ENCODE measurements at places on chromosomes 5 and 9.

- DNase-seq: no peak
Measured at GRCh38 chr5:95327211-95327610, 42.3 kb upstream of the MCTP1 start.

DNA sequence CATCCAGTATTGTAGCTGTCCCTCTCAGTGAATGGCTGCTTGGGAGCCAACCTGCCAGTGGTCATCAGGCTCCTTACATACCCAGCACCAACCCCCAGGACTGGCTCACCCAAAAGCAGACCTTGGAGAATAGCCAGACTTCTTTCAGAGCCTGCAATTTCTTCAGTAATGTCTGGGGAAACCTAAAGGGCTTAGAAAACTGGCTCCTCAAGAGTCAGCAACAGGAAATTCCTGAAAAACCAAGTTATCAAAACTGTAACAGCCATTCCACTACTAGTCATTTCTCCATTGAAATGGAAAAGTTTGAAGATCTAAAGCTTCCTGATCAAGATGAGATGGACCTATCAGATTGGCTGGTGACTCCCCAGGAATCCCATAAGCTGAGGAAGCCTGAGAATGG, 12.3 kb upstream of the STING1 start:
- no peak for DNase-seq

- DNase-seq: no peak
Measured at GRCh38 chr5:5342784-5343183, 79.7 kb upstream of the ICE1 start.

DNA sequence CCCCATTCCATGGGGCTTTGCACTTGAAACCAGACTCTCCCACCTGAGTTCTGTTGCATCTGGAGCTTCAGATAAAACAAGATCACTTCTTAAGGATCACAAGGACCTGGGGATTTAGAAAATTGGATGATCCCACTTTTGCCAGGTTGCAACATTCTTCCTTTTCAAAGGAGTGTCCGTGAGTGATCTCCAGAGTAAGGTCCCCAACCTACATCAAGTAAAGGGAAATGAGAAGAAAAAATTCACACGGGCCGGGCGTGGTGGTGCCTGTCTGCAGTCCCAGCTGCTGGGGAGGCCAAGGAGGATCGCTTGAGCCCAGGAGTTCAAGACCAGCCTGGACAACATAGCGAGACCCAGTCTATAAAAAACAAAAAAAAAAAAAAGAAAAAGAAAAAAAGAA, 41.2 kb upstream of the COL5A1 start:
- DNase-seq: peak; percentile 3

DNA sequence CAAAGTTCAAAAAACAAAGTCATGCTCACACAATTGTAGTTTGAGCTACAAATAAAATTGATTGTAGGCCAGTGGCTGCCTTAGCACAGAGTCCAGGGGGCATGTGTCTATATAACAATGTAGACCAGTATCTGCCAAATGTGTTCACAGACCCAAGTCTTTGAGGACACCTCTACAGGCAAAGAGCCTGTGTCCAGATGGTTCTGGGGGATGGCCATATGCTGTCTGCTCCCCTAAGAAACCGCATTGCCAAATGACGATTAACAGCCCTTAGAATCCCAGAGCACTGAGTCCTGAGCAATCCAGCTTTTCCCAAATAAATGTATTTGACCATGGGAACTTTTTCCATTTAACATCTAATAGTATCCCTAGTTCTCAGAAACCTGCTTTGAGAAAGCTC, 169.6 kb downstream of the ADCY2 start:
- DNase-seq: no peak

- no peak for DNase-seq
Measured at GRCh38 chr9:107751567-107752210, 262.1 kb upstream of the KLF4 start.

- no peak for DNase-seq
Measured at GRCh38 chr5:169424670-169425378, 123.9 kb upstream of the SLIT3 start.

GRCh38 chr5:157370967-157371366, 89.0 kb upstream of the NIPAL4 start:
- no peak for DNase-seq

DNA sequence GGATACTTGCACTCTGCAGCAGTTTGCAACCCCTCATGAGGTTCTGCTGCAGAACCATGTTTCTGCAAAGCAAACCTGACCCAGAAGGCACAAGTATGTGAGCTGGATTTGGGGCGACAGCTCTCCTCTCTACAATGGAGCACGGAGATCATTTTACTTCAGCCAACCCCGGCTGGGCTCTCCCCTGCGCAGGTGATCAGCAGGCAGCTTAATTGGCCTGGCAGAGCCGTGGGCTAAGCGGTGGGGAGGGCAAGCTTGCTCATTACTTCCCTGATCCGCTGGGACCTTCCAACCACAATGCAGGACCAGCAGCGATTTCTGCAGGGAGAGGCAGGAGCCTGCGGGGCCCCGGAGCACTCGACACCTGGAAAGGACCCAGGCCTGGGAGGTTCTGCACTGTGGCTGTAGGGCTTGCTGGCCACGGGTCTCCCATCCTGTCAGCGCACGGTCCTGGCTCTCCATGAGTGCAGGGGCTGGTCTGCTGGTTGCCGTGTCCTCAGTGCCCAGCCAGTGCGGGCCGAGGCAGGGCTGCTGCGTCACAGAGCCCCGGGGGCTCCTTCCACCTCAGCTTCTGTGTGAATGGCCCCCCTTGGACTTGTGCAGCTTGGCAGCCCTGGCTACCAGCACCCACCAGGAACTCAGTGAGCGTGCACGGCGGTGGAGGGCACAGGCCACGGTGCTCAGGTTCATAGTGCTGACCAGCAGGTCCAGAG, 51.8 kb upstream of the RAPGEF1 start:
- no peak for DNase-seq

GRCh38 chr5:17317473-17317872, 100.0 kb downstream of the BASP1 start:
- no peak for DNase-seq

GRCh38 chr9:129336130-129336528, 158.1 kb upstream of the IER5L start:
- no peak for DNase-seq

GRCh38 chr5:72587661-72588308, 80.6 kb upstream of the ZNF366 start:
- peak; percentile 26 for DNase-seq

DNA sequence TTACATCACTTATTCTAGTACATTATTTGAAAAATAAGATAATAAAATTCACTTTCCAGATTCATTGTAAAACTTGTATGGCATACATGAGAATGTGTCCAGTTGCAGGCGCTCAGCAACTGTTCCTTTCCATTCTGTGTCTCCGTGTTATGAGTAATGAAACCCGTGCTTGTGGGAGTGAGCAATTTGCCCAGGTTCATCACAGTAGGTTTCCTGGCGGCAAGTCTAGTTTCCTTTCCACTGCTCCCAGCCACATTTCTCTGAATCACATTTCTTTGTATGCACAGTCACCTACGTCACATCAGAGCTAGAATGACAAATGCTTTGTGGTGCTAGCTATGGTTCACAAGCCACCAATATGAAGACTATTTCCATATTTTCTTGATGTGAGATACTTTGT, 39.9 kb downstream of the MOCS2 start:
- no peak for DNase-seq

DNA sequence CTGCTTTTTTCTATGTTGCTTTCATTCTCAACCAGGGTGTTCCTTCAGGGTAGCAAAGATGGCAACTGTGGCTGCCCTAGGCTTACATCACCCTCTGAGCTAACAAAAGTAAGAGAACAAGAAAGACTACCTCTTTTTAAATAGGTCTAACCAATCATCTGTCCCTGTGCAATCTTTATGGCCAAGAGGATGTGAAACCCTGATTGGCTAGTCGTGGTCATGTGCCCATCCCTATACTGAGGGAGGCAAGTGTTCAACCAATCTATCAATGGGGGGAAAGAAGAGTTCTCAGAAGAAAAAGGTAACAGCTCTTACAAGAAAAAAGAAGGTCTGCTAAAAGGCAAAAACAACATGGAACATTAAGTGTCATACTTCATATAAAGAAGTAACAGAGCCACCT, 11.7 kb upstream of the SNCAIP start:
- no peak for DNase-seq

DNA sequence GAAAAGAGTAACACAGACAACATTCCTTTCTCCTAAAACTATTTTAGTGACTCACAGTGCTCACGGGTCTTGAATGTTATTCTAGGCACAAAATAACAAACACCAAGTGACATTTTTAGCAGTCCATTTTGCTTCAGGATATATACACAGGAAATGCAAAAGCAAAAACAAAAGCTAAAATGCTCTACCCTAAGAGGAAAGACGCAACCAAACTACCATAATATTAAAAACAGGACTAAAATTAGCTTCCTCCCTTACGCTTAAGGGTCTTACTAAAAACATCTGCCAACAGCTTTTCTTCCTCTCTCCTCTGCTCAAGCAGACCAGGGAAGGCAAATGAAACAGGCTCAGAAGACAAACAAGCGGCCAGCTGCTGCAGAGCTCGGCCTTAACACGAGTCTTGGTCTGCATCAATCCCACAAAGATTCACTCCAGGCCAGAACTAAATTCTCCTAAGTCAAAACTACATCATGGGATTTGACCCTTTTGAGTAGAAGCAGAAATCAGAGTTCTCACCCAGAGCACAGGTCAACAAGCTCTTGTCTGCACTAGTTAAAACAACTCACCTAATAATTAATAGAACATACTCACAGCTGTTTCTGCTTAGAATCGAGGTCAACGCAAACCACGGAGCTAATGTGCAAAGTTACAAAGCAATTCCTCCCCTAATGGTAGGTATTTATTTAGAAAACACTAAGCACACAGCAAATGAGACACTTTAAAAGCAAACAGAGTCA, 62.3 kb downstream of the RAPGEF1 start:
- DNase-seq: peak; percentile 52

DNA sequence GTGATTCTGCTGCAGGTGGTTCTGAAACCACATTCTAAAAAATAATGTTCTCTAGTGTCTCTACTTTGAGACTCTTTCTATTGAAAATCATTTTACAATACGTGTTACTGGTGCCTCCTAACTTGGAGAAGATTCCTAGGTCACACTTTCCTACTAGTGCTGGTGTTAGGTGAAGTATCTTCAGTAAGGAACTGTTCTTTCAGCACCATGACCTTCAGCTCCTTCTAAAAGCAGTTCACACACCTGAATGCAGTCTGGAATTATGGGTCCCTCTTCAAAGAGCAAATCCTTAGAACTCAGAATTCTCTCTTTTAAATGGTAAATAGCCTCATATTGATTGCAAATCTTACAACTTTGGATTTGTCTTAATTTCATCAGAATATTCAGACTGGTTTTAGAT, 10.6 kb upstream of the DPYSL3 start:
- DNase-seq: no peak

GRCh38 chr9:134049772-134050588, 17.8 kb downstream of the BRD3 start:
- DNase-seq: no peak

- no peak for DNase-seq
Measured at GRCh38 chr5:128885649-128886255, 79.5 kb upstream of the SLC27A6 start.

- peak; percentile 87 for DNase-seq
Measured at GRCh38 chr5:140345919-140346347, 470 bp downstream of the HBEGF start.

GRCh38 chr5:171647043-171647903, 138.3 kb upstream of the SMIM23 start:
- peak; percentile 47 for DNase-seq

DNA sequence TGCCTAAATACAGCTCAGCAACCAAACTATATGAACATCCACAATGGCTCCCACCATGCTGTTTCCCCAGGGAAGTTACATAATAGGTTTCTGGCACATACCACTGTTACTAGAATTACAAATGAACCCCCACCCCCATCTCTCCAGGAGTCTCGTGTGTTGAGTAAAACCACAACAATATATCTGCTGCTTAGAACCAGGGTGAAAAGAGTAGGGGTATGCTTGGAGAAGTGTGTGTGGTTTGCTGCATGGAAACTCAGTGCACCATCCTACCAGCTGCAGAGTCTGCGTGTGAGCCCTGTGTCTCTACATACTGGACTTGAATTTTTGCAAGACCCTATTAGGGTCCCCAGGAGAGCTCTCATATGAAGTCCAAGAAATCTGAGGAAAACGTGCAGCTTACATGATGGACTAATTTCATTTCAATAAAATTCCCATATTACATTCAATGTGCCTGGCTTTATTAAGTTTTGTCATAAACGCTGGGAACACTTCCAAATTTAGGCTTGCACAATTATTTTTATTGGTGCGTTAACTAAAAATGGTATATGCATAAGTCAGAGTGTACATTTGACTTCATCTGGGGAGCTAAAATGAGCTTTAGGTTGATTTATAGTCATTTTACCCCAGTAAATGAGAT, 104.5 kb upstream of the NFIB start:
- DNase-seq: no peak

GRCh38 chr5:100161868-100162267, 373.3 kb upstream of the FAM174A start:
- no peak for DNase-seq

DNA sequence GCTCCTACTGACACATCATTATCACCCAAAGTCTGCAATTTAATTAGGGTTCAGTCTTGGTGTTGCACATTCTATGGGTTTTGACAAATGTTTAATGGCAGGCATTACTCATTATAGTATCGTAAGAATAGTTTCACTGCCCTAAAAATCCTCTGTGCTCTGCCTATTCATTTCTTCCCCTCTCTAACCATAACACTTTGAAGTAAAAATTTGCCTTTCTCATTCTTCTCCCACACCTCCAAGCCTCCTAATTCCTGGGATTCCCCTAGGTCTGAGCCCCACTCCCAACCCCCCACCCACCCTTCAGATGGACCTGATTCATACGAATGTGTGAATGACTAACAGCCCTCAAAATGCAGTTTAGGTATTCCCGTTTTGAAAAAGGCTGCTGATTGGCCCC, 18.4 kb downstream of the ENC1 start:
- DNase-seq: no peak

DNA sequence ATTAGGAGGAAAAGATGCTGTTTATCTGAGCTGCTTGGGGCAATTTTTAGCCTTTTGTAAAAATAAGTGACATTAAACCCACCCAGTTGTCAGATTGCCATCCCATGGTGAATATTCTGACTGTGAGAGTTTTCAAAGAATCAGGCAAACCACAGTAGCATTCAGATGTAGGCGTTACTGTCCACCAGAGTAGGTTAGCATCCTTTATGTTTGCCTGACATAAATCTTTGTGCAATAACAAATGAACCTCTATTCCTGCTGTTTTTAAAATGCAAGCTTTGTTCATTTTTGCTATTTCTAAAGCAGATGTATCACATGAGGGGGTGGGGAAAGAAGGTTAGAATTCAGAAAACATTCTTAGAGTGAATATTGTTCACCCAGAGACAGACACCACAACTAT, 427.8 kb downstream of the CDH9 start:
- no peak for DNase-seq

- DNase-seq: peak; percentile 84
Measured at GRCh38 chr9:36867672-36868471, 166.2 kb downstream of the PAX5 start.

GRCh38 chr9:120212853-120213200, 367.1 kb downstream of the CDK5RAP2 start:
- no peak for DNase-seq
